Upper lobe of left lung (tissue), 6 donors: ENCODE measurements at places on chromosomes 5 and 9.

DNA sequence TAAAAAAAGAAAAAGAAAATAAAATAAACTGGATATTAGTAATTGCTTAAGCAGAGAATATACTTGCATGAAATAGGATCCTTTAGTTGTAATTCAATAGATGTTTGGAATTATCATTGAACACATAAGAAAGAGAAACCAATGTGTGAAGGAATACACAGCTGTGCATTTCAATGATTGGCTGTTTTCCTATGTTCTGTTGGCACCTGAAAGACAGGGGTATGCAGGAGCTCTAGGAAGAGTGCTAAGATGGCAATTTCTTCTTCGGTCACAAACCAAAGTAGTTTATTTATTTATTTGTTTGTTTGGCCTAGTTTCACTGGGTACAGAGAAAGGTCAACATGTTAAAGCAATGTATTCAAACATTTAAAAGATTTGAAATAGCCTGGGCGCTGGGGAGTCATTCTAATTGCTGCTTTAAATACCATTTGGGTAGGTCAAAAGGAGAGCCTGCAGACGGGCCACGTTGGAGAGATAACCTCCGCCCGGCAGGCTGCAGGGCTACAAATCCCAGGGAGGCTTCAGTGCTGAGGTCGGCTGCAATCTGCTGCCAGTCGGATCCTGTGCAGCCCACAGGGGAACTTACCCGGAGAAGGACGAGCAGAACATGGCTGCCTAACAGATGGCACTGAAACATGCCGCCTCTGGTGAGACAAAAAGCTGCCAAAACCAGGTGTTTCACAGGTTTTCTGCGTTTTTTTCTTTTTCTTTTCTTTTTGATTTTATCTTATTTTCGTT lies 154.2 kb upstream of the TYRP1 start:
- DNase-seq: no peak

- no peak for DNase-seq
These were observed 78.7 kb downstream of the RFX3 start for GRCh38 chr9:3447143-3447542.

DNA sequence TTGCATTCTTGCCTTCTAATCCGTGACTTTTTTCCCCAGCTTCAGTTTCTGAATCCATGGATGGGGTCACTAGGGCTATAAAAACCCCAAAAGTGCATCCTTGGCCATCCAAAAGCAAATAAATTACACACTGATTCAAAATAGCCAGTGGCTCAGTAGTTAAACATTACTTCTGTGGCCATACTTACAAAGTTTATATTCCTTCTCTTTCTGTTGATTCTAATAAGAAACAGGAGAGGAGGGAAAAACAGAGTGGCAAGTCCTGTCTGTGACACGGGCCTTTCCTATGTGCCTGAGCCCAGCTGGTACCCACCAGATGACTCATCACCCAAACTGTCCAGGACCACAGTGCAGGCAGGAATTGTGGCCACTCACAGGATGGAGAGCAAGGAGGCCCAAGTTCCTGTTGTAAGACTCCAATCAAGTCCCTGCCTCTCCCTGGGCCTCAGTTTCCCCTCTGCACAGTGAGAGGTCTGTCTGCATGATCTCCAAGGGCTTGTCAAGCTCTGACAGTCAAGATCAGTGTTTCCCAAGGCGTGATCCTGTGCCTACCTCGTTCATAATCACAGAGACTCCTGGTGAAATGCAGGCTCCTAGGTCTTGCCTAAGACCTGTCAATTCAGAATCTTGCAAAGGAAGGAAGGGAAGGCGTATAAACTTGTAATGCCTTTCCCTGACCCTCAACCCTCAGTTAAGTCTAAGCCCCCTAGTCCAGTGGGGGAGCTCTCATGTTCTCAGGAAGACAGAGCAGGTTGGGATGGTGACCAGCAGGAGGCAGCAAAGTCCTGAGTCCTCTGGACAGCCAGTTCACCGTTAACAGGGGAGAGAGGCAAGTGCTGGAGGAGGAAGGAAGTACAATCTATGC lies 29.5 kb downstream of the TNIP1 start:
- DNase-seq: no peak

DNA sequence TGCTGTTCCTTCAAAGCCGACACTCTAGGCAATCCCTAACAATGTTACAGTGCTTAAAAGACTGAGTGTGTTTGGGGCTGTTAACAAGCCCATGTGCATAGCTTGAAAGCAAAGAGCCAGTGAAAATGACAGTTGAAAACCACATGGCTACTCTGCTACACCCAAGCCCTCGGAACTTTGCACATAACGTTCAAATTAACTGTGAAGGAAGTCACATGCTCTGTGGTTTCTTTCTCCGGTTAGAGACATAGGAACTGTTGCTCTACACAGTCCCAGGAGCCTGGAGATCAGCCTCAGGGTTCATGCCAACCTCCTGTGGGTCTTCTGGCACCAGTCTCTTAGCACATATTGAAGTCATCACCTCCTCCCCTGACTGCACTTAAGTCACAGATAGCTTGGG lies 51.1 kb downstream of the C9orf152 start:
- no peak for DNase-seq
